ENCODE measurements at places on chromosomes 3 and 15.

DNA sequence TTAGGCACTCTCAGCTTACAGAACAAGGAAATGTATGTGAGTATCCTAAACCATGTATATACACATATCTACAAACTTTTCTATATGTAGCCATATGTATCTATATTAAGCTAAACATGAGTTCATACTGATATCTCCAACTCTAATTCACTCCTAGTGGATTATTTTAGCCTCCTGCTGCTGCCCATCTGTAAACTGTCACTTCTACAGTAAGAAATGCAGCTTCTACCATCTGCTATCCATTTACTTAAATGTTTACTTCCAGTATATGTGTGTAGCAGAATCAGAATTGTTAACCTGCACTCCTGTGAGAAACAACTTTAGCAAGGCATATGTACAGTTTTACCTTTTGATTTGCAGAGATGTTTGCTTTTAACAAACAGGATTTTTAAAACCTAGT lies 478.5 kb upstream of the CBLB start:
- DNase-seq: no peak

- DNase-seq: no peak
These were observed 57.2 kb downstream of the SLC41A3 start for GRCh38 chr3:126026761-126027160.

- no peak for DNase-seq
These were observed 290.4 kb upstream of the CTDSPL start for GRCh38 chr3:37571269-37571668.

DNA sequence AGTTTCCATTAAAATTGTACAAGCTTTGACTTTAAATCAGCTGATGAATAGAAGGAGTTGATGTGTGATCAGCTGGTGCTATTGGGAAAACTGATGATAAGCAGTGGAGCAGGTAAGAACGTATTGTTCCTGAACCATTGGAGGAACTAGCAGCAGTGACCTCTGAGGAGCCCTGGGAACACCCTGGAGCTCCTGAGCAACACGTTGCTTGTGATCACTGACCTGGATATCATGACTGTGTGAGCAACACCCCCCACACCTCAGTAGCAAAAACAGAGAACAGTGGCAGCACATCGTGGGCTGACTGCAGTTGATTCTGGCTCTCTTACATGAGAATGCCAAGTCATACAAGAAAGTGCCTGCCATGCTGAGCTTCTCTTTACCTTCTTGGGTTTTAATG lies 72.9 kb downstream of the BLM start:
- no peak for DNase-seq

DNA sequence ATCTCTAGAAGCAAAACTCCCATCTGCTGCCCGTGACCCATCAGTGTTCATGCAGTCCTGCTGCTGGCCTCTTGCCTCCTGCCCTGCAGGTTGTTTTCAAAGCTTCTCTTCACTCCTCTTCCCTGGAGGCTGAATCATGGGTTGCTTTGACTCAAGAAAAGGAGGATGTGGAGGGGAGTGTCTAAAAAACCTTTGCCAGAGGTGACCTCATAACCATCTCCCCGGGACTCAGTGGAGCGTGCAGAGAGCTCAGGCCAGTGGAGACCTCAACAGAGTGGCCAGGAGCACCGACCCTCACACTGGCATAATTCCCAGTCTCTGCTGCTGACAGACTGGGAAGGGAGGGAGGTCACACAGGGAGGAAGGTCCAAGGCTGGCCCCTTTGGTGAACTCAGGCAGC lies 60.9 kb upstream of the ITGA11 start:
- peak; percentile 52 for DNase-seq

Measured in RCC 7860 (cell line).